CD4-positive, CD25-positive, alpha-beta regulatory T cell (primary cell): ENCODE measurements at places on chromosomes 16 and 17.

DNA sequence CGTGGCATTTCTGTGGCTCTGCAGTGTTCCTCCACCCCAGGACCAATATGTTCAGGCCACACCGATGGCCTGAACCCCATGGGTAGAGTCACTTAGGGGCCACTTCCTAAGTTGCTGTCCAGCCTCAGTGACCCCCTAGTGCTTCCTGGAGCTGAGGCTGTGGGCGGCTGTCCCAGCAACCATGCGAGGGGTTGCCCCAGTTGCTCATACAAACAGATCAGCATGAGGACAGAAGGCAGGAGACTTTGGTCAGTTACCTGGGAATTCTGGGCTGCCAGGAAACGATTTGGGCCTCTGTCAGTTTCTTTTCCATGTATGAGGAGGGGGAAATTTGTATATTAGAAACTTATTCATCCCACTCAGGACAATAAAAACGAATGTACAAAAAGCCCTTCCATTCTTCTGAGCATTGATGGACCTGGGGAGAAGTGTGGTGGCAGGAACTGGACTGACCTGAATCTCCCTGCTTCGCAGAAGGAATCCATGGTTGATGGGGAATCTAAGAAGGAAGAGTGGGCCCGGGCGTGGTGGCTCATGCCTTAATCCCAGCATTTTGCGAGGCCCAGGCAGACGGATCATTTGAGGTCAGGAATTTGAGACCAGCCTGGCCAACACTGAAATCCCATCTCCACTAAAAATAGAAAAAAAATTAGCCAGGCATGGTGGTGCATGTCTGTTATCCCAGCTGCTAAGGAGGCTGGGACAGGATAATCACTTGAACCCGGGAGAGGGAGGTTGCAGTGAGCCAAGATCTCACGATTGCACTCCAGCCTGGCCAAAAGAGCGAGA is 4.9 kb upstream of the IL32 start:
- DNase-seq: no peak

DNA sequence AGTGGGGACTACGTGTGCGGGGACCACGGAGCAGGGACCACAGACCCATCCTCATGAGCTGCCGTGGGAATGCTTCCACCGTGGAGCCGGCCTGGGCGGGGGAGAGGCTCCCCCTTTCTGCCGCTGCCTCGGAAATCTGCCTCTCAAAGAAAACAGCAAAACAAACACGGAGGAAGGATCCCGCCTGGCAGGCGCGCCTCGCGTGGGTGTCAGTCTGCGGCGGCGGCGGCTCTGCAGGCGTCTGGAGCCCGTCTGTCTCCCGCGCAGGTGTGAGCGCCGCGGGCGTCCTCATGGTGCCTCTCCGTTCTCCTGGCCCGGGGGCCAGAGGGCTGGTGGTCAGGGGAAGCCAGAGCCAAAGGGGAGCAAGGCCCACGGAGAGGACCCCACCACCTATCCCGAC is 27.5 kb downstream of the GSE1 start:
- no peak for DNase-seq

DNA sequence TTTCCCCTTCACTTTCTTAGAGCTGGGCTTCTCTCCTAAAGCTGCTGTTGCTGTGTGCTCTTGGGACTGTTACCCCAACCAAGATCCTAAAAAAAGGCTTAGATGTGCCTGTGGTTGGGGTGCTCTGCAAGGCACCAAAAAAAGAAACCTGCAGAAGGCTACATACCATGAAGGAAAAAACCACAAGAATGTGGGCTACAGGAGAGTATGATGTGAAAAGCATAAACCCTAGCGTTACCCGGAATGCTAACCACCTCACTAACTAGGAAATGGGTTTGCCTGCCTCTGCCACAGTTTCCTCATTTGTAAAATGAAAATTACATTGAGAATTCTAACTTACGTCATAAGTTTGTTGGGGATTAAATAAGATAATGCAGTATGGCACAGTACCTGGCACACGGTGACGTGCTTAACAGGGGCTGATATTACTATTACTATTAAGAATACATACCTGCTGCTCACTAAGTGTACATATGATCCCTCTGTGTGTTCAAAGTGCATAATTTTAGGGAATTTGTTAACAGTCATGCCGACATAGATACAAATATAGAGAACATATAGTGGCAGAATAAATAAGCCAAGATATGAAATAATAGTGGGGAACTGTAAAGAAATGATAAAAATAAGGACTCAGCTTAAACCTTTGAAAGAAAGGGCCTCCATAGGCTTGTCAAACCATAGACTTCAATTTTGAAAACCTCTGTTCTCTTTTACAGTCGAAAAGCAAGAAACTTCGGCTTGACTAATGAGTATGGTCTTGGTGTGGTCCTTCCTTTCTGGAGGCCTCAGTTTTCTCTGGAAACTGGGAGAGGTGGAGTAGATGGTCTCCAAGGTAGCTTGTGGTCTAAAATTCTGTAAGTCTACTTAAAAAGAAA is 177.8 kb upstream of the TBX2 start:
- DNase-seq: no peak

DNA sequence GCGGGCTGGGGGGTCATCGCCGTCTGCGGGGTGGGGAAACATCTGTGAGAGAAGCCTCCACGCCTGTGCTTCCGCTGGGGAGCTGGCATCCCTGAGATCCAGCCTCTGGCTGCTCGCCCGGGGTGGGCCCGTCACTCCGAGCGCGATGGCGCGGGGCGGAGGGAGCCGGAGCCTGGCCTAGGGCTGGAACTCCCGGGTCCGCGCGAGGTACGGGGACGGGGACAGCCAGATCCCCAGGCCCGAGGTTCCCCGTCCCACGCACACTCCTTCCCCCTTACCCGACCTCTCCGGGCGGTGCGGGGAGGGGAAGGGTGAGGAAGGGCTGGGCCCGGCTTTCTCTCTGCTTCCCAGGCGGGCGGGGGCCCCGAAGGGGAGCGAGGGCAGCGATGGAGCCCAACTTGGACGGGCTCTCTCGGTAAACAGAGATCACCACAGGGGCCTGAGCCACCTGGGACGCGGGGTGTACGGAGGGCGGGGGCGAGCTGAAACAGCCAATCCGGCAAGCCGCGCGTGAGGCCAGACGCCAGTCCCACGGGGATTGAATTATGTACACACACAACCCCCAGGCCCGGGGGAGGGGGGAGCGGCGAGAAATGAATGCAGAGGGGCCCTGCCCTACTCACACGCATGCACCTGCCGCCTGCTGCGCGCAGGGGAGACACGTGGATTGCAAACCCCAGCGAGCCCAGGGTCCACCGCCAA is at the start of gene SLC16A11:
SLC16A11 (minus strand) TSS at position 596 of the 702 bp plus-strand sequence; CDS start at position 17, 579 bp downstream.
- DNase-seq: no peak

- no peak for DNase-seq
These were observed 16.2 kb upstream of the HNF1B start for GRCh38 chr17:37761059-37761458.

GRCh38 chr17:77887464-77888241 is 70.8 kb upstream of the TNRC6C start:
- peak; percentile 78 for DNase-seq
